CD4-positive, CD25-positive, alpha-beta regulatory T cell (primary cell): ENCODE measurements at places on chromosomes 3 and 15. TPM values are rescaled to one million over a fixed set of nuclear protein-coding genes. Genes with fewer than 3 reads are reported as not detected.

SCAANT1 gene
- total RNA-seq = 4.7 TPM

ZNF639 gene
- total RNA-seq = 58.8 TPM

MINDY2 gene
- total RNA-seq = 15.5 TPM

SPPL2A gene
- total RNA-seq = 69.0 TPM

DUOX1 gene
- total RNA-seq = not detected

DNA sequence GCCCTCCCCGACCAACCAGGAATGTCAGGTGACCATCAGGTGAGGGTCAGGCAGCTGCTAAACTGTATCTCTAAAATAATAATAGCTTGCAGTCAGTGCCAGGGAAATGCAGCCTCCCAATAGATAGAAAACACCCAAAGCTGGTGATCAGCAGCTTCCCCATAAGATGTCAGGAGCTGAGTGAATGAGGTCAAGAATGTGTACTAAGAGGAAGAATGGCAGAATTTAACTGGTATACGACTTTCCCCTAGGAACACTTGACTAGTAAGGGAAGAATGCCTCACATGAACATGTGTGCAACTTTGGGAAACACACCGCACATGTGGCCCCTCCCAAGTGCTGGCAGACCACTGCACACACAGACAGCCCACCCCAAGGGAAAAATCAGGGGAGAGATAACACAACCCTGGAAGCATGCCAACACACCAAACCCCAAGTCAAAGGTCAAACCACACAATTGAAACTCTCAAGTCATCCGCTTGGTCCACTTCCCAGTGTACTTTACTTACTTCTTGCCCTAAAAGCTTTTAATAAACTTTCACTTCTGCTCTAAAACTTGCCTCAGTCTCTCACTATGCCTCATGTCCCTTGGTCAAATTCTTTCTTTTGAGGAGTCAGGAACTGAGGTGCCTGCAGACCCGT, 806.5 kb downstream of the OTOL1 start:
- no peak overlapping the region for H3K4me3 ChIP-seq
- no peaks in the 10 kb centered on the region for H3K4me1 ChIP-seq
- no peaks in the 10 kb centered on the region for H3K27me3 ChIP-seq
- no peak overlapping the region for H3K27ac ChIP-seq
- no peaks in the 10 kb centered on the region for H3K36me3 ChIP-seq

GRCh38 chr3:156218353-156218744, 98.0 kb downstream of the KCNAB1 start:
- no peak overlapping the region for H3K4me3 ChIP-seq
- no peak for DNase-seq
- no peak overlapping the region for H3K27ac ChIP-seq
- H3K36me3 ChIP-seq = no peaks in the 10 kb centered on the region
- no peaks in the 10 kb centered on the region for H3K4me1 ChIP-seq

DNA sequence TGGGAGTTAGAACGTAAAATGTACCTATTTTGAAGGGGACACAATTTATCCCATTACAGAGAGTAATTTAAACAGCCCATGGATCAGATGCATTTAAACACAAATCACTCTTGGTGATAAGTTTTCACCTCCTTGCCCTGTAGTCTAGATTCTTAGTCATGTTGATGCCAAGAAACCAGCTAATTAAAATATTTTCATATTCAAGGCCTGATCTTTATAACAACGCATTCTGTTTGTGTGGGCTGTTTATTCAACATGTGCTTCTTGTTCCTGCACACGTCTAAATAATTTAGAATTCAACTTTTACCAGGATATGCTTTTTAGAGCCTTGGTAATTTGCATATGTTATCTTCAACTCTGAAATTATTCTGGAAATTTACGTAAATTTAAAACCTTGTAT, 25.8 kb downstream of the SNX1 start:
- H3K36me3 ChIP-seq = peaks cover 82% of the 10 kb centered on the region
- no peak overlapping the region for H3K4me3 ChIP-seq
- no peaks in the 10 kb centered on the region for H3K4me1 ChIP-seq
- DNase-seq = no peak
- no peaks in the 10 kb centered on the region for H3K27me3 ChIP-seq
- no peak overlapping the region for H3K27ac ChIP-seq

DNA sequence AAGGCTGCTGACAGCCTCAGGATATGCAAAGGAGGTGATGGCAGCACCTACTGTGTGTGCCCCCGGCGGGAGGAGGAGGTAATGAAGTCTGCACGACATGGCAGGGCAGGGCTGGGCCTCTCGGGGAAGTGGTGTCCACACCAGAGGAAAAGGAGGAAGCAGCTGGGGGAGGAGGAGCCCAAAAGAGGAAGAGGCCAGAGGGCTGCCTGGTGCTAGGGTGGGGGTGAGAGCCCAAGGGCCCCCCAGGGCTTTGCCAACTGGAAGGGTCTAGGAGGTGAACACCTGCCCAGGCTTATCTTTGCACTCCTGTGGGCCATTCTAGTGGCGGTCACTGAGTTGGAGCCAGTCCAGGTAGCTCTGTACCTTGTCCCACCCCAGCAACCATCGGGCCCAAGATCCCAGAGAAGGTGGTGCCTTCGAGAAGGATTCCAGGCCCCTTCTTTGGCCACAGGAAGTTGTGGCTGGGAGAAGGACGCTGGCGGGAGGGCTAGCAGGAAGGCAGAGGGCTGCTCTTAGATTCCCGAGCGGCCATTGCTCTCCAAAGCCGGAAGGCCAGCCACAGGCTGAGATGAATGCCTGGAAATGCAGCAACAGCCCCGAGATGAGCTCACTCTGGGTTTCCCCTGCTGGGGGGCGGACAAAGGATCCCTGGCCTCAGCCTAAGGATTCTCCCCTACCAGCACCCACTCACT, 7.0 kb downstream of the GNAI2 start:
- H3K27ac ChIP-seq = peak overlapping the region; percentile 83
- H3K27me3 ChIP-seq = no peaks in the 10 kb centered on the region
- H3K4me1 ChIP-seq = peaks cover 100% of the 10 kb centered on the region
- H3K36me3 ChIP-seq = peaks cover 14% of the 10 kb centered on the region
- no peak for DNase-seq

- H3K27me3 ChIP-seq = no peaks in the 10 kb centered on the region
- H3K4me1 ChIP-seq = no peaks in the 10 kb centered on the region
- H3K27ac ChIP-seq = no peak overlapping the region
- H3K4me3 ChIP-seq = no peak overlapping the region
- H3K36me3 ChIP-seq = no peaks in the 10 kb centered on the region
- DNase-seq = no peak
These were observed 349.9 kb downstream of the ZBBX start for GRCh38 chr3:167030082-167030725.

- no peak for DNase-seq
- peaks cover 100% of the 10 kb centered on the region for H3K4me1 ChIP-seq
- H3K27me3 ChIP-seq = no peaks in the 10 kb centered on the region
- H3K4me3 ChIP-seq = peak overlapping the region; percentile 26
- H3K27ac ChIP-seq = peak overlapping the region; percentile 98
- H3K36me3 ChIP-seq = peaks cover 3% of the 10 kb centered on the region
These were observed 15.7 kb downstream of the KLF13 start for GRCh38 chr15:31342381-31342780.

GRCh38 chr3:38468765-38469164, 15.1 kb downstream of the ACVR2B start:
- no peaks in the 10 kb centered on the region for H3K27me3 ChIP-seq
- no peaks in the 10 kb centered on the region for H3K36me3 ChIP-seq
- no peak for DNase-seq
- H3K27ac ChIP-seq = no peak overlapping the region
- H3K4me3 ChIP-seq = no peak overlapping the region
- H3K4me1 ChIP-seq = no peaks in the 10 kb centered on the region

DNA sequence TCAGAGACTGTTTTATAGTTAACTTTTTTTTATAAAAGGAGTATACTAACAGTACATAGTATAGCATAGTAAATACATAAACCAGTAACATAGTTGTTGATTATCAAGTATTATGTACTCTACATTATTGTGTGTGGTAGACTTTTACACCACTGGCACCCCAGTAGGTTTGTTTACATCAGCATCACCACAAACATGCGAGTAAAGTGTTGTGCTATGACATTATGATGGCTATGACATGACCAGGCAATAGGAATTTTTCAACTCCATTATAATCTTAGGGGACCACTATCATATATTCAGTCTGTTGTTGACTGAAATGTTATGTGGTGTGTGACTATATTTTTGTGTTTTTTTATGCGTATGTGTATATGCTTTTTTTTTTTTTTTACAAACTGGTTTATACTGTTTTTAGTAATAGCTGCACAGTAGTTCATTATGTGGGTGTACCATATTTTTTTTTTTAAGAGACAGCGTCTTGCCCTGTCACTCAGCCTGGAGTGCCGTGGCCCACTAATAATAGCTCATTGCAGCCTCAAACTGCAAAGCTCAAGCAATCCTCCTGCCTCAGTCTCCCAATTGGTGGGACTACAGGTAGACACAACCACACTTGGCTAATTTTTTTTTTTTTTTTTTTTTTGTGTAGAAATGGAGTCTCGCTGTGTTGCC, 1.9 kb downstream of the CAPN7 start:
- H3K36me3 ChIP-seq = peaks cover 13% of the 10 kb centered on the region
- peak overlapping the region; percentile 97 for H3K4me3 ChIP-seq
- DNase-seq = no peak
- peak overlapping the region; percentile 90 for H3K27ac ChIP-seq
- peaks cover 27% of the 10 kb centered on the region for H3K4me1 ChIP-seq

DNA sequence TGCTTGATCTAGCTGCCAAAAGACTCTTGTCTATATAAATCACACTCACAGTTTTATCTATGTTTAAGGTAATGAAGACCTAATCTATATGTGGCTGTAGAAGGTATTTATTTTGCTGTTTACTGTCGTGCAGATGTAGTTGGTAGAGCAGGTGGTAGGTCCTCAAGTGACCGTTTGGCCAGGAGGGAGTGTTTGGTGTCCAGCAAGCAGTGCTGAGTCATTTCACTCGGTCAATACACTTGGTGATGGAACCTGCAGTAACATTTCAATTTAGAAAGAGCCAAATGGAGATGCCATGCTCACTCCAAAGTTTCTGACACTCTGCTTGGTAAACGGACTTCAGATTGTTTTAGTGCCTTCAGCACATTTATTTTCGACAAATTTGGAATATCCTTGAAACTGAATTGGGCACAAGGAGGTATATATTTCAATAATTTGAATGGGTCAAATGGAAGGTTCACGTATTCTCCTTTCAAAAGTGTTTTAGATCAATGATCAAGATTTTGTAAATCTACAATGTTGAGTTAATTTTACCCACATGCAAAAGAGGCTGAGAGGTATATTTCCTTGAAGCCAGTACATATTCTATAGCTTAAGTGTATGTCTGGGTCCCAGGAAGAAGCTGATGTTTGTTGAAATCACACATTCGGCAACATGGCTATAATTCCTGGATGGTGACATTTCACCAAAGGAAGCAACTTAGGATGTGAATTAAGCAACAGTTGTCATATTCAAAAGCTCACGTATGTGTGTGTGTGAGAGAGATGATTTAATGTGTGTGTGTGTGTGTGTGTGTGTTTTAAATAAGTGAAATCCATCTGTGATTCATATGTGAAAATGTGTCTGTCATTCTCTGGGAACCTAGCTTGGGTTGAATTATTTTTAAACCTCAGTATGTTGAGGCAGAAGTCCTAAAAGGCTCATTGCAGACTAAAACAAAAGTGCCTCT, 7.7 kb upstream of the CX3CR1 start:
- H3K27me3 ChIP-seq = no peaks in the 10 kb centered on the region
- DNase-seq = no peak
- H3K4me1 ChIP-seq = peaks cover 10% of the 10 kb centered on the region
- no peaks in the 10 kb centered on the region for H3K36me3 ChIP-seq
- no peak overlapping the region for H3K27ac ChIP-seq

GRCh38 chr3:191283400-191283799, 45.8 kb upstream of the CCDC50 start:
- no peak for DNase-seq
- no peaks in the 10 kb centered on the region for H3K36me3 ChIP-seq
- no peaks in the 10 kb centered on the region for H3K27me3 ChIP-seq
- H3K4me3 ChIP-seq = no peak overlapping the region
- no peaks in the 10 kb centered on the region for H3K4me1 ChIP-seq
